ENCODE measurements at places on chromosomes 5 and 9. TPM values are rescaled to one million over a fixed set of nuclear protein-coding genes. Genes with fewer than 3 reads are reported as not detected.

DNA sequence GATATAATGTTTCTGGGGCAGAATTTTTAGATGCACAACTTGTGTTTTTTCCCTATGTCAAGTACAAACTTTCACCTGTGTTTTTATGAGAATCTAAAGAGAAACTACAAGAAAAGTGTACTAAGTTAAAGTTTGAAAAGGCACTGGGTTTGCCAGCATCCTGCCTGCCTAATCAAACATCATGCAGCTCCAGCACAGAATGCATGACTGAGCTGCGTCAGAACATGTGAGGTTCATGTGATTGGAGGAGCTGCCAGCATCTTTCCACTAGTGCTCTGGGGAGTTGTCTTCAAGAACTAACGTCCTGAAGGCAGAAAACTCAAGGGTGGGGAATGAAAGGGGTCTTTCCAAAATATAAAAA, 46.1 kb upstream of the RIC1 start:
- no peak for DNase-seq

Gene IRX1
- 0.04 TPM for polyA plus RNA-seq

DNA sequence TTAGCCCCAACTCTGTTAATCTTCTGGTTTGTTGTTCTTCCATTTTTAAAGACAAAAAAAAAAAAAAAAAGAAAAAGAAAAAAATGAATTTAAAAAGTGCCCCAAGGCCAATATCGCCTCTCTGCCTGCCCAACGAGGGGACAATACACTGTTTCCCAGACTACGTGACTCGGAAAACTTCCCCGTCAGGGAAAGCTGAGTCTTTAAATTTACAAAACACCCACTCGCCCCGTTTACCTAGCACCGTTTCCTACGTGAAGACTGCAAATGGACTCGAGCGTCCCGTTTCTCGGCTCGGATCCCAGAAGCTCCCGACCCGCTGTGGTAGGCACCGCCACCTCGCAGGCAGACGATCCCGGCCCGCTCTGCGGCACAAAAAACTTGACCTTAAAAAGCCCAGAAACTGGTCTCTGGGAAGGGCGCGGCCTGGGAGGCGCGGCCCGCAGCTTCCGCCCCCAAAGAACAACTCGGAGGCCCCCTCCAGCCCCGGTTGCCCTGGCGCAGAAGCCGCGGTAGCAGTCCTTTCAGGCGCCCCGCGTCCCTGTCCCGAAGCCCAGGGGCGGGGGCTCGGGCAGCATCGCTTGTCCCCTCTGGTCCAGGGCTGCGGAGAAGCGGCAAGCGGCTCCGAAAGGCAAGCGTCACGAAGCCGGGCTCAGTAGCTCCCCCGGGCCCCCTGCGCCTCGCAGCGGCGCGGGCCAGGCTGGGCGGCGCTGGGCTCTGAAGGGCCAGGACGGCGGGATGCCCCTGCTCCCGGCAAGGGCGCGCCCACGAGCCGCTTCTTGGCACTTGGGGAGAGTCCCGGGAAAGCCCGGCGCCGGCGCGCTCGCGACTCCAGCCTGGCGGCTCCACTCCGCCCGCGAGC, at the start of gene GCNT4:
GCNT4 (minus strand) TSS at position 367 of the 862 bp plus-strand sequence. CDS start 22,521 bp downstream, outside the sequence.
- no peak for DNase-seq

DNA sequence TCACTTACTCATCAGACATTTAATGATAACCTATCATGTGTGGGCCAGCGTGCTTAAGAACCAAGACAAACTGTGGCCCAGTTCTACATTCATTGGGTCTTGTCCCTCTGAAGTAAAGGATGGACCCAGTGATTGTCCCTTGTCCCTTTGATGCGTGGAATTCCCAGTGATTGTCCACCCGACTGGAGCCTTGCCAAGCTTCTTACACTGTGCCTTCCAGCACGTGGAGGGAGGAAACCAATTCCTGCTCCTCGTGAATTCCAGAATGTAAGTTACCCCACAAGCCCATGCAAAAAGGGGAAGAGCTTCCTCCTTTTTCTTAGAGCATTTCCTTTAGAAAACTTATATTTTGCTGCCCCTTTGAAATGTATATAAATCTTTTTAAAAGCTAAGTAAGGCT, 7.9 kb downstream of the CKMT2 start:
- no peak for DNase-seq

GRCh38 chr5:175688352-175689146, 30.7 kb downstream of the HRH2 start:
- no peak for DNase-seq

Gene INSL4
- not detected for polyA plus RNA-seq

- DNase-seq = no peak
Measured at GRCh38 chr5:151215546-151215880, 8.4 kb downstream of the CCDC69 start.

GRCh38 chr5:57407391-57407790, 75.2 kb downstream of the ACTBL2 start:
- DNase-seq = no peak

- no peak for DNase-seq
Measured at GRCh38 chr5:39228596-39228995, 9.2 kb upstream of the FYB1 start.

DNA sequence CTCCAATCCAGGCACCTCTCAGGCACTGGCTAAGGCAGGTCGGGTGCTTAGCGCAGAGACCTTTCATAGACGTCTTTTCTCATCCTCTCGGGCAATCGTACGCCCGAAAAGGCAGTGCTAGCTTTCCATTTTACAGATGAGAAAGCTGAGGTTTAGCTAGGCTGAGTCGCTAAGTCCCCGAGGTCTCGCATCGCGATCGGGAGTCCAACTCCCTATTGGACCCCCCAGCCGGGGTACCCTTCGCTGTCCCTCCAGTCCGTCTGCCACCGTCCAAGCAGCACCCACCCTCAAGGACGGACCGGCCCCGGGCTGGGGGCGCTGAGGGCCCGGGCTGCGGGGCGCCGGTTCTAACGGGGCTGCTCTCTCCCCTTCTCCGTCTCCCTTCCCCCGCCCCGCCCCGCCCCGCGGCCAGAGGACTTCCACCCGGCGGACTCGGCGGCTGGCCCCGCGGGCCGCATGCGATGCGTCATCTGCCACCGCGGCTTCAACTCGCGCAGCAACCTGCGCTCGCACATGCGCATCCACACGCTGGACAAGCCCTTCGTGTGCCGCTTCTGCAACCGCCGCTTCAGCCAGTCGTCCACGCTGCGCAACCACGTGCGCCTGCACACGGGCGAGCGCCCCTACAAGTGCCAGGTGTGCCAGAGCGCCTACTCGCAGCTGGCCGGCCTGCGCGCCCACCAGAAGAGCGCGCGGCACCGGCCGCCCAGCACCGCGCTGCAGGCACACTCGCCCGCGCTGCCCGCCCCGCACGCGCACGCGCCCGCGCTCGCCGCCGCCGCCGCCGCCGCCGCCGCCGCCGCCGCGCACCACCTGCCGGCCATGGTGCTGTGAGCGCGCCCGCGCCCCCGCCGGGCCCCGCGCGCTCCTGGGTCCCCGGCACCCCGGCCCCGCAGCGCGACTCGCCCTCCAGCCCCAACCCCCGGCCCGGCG, 12.5 kb upstream of the EXOSC2 start:
- DNase-seq = no peak

Gene WNK2
- polyA plus RNA-seq = 9.3 TPM

DNA sequence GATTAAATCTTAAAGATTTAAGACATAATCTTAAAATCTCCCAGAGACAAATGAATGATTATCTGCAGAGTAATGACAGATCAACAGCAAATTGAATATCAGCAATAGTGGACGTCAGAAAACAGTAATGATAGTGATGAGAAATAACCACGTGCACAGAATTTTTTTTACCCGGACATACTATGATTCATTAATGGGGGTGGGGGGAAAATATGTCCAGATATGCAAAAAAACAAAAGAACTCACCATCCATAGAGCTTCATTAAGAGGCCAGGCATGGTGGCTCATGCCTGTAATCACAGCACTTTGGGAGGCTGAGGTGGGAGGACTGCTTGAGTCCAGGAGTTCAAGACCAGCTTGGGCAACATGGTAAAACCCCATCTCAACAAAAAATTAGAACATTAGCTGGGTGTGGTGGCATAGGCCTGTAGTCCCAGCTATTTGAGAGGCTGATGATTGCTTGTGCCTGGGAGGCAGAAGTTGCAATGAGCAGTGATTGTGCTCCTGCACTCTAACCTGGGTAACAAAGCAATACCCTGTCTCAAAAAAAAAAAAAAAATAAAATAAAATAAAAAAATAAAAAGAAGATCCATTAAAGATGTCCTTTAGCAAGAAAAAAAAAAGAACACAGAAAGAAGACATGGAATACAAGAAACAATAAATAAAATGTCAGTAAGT, 30.9 kb upstream of the SHOC1 start:
- no peak for DNase-seq

- no peak for DNase-seq
Measured at GRCh38 chr5:79508354-79508753, 5.6 kb downstream of the HOMER1 start.

Gene MORN5
- polyA plus RNA-seq = 22.9 TPM

DNA sequence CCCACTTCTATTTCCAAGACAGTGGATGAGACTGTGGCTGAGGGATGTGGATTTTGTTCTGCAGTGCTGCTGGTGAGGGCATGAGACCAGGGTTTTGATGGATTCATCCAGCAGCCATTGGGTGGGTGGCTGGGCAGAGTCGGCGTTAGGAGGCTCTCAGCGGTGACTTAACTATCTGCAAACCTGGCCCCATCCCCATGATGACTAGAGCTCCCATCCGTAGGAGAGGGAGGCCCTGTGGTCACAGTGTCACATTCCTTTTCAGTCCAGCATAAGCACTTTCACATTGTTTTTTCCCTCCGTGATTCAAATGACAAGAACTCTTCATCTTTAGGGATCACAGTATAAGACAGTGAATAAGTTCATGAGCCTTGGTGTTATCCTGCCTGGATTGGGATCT, 60.4 kb upstream of the SPRY4 start:
- DNase-seq = no peak

Gene BSPRY
- 2.4 TPM for polyA plus RNA-seq

DNA sequence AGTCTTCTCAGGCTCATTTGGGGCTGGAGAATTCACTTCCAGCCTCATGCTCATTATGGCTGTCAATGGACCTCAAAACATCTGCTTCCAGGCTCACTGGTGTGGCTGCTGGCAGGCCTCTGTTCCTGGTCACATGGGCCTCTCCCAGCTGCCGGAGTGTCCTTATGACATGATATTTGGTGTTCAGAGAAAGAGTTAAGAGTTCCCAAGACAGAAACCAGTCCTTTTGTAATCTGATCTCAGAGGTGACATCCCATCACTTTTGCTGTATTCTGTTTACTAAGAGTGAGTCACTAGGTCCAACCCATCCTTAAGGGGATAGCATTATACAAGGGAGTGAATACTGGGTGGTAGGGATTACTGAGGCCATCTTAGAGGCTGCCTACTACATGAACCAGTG, 104.6 kb downstream of the CACNA1B start:
- no peak for DNase-seq

GRCh38 chr5:78056901-78057514, 237.5 kb downstream of the AP3B1 start:
- no peak for DNase-seq

GRCh38 chr5:81167544-81167943, 65.6 kb upstream of the CKMT2 start:
- no peak for DNase-seq

GRCh38 chr9:33861917-33862453, 45.0 kb downstream of the UBE2R2 start:
- no peak for DNase-seq
